ENCODE measurements at places on chromosomes 5 and 9.

DNA sequence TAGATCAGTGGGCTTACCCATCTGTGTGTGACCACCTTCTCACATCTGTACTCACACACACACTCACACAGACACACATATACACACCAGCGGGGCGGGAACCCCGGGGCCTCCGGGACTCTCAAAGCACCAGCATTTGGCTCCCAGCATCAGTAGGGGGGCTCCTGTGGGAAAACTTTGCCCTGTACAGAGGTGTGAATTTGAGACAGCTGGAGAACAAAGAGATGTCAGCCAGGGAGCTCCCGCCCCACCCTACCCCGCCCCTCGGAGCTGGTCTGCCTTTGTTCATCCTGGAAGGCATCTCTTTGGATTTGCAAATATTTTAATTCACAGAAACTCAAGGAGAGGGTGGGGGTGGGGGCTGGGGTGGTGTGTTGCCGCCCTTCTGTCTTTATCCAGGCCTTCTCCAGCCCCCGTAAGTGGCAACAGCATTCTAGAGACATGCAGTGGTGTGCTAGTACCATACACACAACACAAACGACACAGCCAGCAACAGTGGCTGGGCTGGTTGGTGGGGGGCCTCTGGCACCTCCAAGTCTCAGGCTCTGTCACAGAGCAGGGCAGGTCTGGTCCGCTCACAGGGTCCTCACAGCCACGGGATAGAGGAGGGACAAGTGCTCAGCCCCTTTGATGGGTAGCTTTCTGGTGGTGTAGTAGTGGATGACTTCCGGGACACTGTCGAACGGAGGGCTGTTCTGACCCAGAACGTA is 15.5 kb upstream of the SLC25A51 start:
- no peak for DNase-seq

DNA sequence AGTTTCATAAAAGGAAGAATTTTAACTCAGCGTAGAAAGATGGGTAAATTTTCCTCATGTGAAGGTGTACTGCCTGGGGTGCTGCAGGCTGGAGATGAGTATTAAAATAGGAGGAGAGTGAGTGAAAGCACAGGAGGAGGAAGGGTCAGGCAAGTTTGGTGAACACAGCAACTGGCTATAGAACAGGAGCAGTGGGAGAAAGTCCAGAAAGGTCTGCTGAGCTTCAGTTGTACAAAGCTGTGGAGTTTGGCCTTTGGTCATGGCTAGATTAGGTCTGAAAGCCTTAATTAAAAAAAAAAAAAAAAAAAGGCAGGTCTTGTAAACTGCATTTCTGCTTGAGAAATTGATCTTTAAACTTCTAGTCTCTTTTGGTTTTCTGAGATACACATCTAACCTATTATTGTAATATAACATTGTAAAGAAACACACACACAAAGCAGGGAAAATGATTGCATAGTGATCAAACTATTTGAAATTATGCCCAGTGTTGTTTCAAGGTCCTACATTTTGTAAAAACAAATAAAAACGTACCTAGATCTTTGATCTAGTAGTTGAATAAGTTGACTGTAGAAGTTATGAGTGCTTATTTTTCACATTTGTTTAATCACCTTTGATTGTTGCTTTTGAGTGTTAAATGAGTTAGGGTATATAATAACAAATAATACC is 43.6 kb downstream of the MAP3K1 start:
- no peak for DNase-seq

- peak; percentile 25 for DNase-seq
Measured at GRCh38 chr9:136997830-136998234, 1.5 kb upstream of the CLIC3 start.

DNA sequence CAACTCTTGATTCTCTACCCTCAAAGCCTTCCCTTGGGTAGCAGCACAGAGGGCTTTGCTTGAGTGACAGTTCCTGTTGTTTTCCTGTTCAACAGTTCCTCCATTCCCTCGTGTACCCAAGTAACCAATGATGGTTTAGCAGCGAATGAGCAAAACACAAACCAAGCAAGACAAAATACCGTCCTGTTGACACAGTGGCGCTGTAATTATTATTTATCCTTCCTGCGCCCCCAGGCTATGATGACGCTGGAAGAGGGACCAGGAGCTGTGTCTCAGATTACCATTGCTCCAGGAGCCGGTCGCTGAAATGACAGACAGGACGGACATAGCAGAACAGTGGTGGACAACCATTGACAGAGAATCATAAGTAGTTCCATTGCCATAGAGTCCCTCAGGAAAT is 154.8 kb downstream of the GADD45G start:
- DNase-seq: no peak

DNA sequence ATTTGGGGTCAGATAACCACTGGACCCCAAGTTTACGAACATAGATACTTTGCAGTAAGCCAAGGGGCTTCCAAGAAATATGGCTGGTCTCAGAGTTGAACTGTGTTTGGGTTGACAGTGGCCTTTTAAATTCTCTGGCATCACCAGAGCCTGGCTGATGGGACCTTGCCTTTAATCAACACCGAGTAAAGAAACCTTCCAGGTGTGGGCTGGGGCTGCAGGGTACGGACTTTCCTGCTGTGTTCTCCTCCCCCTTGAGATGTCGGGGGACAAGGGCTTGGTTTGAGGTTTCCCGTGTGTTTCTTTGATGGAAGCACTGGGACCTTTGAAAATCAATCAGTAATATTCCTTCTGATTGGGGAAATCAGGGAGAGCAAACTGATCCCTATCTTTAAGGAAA is 140.1 kb downstream of the MTX3 start:
- DNase-seq: no peak

- no peak for DNase-seq
Measured at GRCh38 chr5:107876261-107876660, 205.5 kb upstream of the EFNA5 start.

GRCh38 chr9:13139641-13140171 is 139.8 kb downstream of the MPDZ start:
- DNase-seq: no peak
